ENCODE measurements at places on chromosomes 16 and 17.

DNA sequence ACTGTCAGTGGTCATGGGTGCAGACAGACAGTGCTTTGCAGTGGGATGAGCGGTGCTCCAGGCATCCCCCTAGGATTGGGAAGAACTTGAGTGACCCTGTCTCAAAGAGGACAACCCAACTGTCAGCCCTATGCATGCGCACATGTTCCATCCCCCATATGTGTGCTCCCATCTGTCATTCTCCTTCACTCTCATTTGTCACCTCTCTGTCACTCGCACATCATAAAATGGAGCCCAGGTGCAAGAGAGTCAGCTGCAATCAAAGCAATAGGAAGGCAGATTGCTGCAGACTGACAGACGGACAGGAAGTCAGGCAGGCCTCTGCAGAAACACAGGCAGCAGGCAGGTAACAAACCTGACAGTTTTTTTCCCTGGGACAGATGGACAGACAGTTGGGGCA, 101.8 kb upstream of the CCL1 start:
- DNase-seq, result no peak

DNA sequence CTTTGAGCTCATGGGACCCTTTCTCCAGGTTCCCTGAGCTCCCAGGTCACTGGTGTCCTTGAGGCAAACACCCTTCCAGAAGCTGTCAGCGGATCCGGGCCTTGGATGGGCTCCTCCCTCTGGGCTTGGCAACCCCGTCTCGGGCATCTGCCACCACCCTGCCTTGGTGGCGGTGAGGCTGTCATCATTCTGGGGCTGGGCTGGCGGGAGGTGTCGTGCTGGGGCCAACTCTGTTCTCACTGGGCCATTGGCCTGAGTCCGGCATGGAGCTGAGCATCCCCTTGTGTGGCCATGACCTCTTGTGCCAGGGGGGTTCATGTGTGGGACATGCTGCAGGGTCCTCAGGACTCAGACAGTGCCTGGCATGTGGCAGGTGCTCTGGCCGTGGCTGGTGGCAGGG, 197.6 kb downstream of the LAT start:
- no peak for DNase-seq

GRCh38 chr17:21191698-21192097, 22.3 kb downstream of the TMEM11 start:
- no peak for DNase-seq

DNA sequence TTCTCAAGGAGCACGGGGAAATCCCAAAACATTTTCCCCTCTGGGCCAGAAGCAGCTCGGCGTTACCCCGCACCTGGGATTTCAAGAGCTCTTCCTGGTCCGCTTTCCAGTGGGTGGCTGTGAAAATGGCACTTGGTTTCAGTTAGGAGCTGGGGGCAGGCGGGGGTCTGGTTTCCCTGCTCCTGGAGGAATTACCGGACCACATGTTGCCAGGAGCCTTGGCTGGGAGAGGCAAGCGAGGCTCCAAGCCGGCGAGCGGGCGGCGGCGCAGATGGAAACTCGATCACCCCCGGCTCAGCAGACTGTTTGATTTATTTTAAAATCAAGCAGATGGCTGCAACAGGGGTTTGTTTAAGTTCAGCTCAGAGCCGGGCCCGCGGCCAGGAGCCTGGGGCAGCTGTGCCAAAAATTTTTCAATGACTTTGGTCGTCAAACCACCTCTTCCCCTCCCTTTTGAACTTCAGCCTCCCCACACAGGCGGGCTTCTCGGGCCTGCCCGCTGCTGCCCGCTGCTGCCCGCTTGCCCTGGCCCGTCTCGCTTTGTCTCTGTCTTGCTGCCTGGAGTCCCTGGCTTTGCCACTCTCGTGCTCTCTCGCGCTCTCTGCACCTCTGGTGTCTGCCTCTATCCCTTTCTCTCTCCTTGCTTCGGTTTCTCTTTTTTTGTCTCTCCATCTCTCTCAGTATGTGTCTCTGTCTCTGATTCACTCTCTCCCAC, 108.0 kb upstream of the CIBAR2 start:
- DNase-seq, result no peak

DNA sequence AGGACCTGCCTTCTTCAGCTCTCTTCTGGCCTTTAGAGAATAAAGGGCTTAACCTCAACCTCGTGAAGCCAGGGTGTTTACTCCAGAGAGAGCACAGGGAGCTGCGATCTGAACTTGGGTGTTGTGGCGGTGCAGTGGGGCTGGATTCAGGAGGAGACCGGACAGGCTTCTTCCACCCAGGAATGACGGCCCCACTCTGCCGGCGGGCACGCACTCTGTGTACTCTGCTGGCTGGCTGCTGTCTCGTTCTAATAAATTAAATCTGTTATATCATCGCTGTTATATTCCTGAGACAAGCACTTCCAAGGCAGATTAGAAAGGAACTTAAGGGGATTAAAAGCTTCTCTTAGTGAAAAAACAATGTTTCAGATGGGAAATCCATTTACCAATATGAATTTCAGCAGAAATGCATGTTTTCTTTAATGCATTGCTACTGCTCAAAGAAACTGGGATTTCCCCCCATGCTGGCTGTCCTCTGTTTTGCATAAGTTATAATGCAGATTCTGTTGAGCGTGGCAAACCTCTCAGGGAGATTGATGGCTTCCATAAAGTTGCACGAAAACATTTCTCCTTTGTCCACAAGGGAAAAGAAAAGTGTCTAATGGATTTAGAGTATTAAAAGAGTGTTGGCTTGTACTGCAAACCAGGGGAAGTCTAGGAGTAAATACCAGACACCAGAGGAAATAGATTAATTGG, 168.6 kb upstream of the IRX3 start:
- DNase-seq, result no peak

DNA sequence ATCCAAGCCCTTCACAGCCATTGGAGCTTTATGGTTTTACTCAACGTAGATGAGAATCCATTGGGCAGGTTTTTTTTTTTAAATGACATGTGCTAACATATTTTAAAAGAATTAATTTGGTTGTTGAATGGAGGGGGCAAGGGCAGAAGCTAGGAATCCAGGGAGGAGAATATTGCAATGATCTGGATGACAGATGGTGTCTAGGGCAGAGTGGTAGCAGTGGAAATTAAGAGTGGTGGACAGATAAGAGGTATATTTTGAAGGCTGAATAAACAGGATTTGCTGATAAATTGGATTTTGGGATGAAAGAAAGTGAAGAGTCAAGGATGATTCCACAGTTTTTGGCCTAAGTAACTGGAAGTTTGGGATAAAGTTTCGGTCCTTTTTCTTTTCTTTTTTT, 54.8 kb upstream of the DHX40 start:
- DNase-seq, result no peak

DNA sequence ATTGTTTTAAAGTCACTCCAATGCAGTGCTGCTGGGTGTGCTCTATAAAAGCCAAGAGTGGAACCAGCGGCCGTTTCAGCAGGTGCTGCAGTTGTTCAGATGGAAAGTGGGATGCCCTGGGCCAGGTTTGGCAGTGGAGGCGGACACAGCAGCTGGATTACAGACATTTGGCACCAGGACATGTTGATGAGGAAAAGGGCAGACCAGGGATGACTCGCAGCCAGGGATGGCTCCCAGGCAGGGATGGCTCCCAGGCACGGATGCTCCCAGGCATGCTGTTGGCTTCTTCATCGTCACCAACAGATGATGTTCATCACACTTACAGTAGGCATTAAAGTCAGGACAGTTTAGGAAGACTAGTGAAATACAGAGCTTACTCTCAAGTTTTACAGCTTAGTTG, 10.0 kb downstream of the GAN start:
- no peak for DNase-seq

GRCh38 chr16:19020689-19021088, 37.0 kb downstream of the TMC7 start:
- no peak for DNase-seq

DNA sequence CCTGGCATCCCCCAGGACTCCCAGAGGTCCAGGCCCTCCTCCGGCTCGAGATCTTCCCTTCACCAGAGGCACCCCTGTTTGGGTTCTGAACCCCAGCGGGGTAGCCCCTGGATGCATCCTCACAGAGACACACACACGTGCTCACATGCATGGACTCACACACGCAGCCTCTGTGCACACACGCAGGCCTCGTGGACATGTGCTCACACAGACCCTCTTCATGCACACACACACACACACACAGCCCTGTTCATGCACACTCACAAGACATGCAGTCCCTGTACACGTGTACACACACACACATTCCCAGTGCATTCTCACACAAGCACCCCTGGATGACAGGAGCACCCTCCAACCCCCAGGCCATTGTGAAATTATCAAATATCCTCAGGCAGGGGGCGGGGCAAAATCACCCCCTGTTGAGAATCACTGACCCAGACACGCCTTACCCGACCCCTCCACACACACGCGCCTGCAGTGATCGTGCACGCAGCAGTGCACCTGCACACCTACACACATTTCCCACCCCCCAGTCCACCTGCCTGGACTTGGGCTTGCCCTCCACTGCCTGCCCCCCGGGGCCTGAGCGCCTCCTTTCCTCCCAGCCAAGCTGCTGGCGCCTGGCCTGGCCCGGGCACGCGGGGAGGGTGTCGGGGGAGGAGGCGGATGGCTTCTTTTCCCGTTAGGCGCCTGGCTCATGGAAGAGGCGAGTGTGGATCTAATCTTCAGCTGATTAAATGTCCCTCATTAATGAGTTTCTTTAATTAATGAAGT, 62.6 kb downstream of the ENGASE start:
- DNase-seq, result no peak

DNA sequence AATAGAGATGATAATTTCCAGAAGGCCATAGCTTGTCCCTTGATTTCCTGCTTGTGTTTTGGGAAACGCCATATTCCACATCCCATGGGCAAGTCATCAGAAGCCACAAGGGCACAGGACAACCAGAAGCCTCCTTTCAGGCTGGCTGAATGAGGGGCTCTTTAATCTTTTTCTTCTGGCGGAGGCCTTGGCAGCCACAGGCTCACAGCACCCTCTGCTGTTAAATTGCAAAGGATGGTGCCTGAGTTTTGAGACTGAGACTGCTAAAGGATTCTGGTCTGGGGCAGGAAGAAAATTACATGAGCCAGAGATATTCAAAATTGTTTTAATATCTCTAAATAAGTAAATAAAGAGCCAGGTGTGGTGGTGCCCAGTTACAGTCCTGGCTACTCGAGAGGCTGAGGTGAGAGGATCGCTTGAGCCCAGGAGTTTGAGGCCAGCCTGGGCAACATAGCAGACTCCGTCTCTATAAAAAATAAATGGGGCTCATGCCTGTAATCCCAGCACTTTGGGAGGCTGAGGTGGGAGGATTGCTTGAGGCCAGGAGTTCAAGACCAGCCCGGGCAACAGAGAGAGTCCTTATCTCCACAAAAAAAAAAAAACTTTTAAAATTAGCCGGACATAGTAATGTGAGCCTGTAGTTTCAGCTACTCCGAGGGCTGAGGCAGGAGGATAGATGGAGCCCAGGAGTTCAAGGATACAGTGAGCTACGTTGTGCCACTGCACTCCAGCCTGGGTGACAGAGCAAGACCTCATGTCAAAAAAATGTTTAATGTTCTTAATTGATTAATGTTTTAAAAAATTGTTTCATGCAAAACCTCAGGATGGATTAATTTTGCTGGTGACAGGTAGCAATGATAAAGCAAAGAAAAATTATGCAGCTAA, 26.3 kb downstream of the AARSD1 start:
- no peak for DNase-seq

DNA sequence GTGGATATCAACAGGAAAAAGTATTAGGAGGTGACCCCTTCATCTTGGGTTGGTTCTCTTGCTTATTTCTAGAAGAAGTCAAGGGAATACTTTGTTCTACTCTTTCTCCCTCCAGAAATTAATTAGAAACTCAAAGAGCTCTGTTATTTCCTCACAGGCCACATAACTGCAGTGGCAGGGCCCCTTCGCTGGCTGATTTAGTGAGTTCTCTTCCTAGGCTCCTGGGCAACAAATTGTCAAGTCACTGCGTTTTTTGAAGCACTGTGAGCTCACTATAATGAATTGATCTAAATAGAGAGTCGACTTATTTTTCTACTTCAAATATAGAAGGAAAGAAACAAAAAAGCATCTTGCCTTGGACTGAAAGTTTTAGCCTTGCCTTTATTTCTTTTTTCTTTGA, 4.8 kb downstream of the SHISA6 start:
- no peak for DNase-seq

DNA sequence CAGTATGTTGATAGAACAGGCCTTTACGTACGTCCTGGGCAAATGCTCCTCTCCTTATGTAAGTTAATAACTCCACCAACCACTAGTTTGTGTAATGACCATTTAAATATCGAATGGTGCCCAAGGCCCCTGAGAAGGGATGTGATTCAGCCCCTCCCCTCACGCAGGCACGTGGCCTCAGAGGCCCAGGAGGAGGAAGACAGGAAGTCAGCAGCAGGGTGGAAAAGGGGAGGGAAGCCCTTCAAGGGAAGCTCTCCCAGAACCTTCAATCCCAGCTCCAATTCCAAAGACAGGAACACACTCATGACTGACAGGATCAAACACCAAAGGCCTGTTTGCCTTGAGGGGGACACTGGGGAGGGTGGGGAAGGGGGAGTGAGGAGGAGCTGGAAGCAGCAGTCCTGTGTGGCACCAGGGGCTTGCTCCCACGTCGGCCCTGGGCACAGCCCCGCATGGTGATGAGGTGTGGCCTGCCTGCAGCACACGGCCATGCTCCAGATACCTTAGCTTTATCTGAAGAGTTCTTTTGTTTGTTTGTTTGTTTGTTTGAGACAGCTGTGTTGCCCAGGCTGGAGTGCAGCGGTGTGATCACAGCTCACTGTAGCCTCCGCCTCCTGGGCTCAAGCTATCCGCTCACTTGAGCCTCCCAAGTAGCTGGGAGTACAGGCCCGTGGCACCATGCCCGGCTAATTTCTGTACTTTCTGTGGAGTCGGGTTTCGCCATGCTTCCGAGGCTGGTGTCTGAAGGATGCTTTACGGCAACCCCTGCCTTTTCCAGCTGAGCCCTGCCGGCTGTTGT, 105.0 kb downstream of the ZNF778 start:
- no peak for DNase-seq

DNA sequence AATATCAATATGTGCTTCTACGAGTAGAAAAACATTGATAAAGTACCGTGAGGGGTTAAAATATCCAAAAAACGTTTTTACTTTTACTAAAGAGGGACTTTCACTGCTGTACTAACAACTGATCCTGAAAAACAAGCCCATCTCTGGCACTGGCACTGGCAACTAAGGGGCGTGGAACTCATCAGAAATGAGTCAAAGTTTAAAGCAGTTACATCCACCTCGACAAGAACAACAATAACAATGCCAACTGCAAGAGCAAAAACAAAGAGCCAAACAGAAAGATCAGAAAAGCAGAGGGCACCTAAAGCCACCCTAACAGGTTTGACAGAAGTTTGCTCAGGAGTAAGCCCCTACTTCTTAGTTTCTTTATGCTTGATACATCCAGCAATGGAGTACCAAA, 13.1 kb downstream of the MBTPS1 start:
- no peak for DNase-seq

Data from stimulated activated CD4-positive, alpha-beta T cell treated with anti-CD3 and anti-CD28 coated beads, Interleukin-1b, Interleukin-23, amount 100 ng/mL, for 1 hour (primary cell).